ENCODE measurements at places on chromosomes 3 and 15.
A peak's percentile ranks its signal among the peaks of the same experiment; 100 is the strongest.

GRCh38 chr15:62087671-62088352 is 21.0 kb downstream of the C2CD4A start:
- peak; percentile 20 for DNase-seq

- no peak for DNase-seq
Observed at GRCh38 chr3:24741506-24741905, 246.9 kb upstream of the THRB start.

DNA sequence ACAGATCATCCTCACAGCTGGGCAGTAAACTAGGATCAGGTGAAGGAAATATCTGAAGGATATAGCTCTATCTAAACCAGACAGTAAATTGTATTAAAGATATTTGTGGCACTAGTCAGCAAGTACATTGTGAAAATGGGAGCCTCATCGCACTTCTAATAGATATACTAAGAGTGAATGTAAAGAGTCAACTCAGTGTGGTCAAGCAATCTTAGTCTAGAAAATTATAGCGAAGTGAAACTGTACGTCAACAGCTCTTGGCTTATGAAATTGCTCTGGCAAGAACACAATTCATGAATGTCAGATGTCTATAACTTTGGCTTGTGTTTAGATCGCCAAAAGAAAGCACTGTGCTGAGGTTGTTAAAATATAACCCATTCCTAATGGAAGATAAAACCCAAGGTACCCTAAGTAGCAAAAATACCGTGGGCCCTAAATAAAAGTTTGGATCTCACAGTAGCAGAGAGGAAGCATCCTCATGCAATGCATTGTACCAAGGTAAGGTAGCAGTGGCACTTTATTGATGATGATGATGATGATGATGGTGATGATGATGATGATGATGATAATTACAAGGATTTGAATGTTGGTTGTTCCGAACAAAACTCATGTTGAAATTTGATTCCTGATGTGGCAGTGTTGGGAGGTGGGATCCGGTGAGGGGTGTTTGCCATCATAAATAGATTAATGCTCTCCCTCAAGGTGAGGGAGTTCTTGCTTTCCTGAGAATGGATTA is 228.5 kb downstream of the UNC13C start:
- DNase-seq = no peak

- DNase-seq = no peak
Observed at GRCh38 chr15:67524235-67524634, 3.3 kb downstream of the C15orf61 start.

DNA sequence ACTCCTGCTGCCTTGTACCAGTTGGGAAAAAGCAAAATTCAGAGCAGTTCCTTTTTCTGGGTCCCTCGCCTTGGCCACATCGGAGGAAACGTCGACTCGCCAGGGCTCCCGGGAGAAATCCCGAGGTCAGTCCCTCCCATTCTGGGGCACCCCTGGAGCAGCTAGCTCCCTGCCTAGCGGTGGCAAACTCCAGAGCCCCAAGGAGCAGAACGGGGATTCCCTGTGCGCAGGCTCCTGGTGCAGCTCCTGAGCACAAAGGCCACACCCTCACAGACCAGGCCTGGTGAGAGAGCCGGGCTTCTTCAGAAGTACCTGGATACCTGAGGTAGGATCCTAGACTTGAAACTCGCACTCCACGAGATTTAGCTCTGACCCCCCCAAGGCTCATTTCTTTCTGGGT is 2.6 kb downstream of the LRRC3B start:
- DNase-seq = no peak

- peak; percentile 21 for DNase-seq
Observed at GRCh38 chr3:155871746-155872158, 1.3 kb downstream of the GMPS start.

GRCh38 chr15:67741308-67741707 is 84.0 kb upstream of the SKOR1 start:
- DNase-seq = no peak

- DNase-seq = no peak
Observed at GRCh38 chr3:174202116-174202515, 657.0 kb upstream of the NAALADL2 start.

DNA sequence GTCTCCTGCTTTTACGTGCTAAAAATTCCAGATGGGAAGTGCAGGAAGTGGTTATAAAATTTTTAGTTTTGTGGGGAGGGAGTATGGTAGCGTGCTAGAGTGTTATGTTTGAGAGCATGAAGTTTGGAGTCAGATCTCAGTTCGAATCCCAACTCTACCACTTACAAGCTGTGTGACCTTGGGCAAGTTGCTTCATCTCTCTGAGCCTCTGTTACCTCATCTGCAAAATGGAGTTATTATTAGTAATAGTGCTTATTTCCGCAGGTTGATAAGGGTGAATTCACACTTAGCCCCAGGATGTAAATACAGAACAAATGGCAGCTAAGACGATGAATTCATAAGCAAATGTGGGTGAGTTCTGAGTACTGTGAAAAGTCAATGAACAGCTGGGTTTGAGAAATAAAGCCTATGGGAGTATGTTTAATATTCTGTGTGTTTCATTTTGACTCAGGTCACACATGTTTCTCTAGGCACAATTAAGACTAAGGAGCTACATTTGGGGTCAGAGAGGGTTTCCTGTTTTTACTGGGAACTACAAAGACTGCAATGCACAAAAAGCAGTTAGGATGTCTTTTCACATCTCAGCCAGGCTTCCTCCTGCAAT is 73.1 kb upstream of the FEZF2 start:
- no peak for DNase-seq

GRCh38 chr15:32669896-32670611 is 28.5 kb downstream of the SCG5 start:
- DNase-seq = no peak

DNA sequence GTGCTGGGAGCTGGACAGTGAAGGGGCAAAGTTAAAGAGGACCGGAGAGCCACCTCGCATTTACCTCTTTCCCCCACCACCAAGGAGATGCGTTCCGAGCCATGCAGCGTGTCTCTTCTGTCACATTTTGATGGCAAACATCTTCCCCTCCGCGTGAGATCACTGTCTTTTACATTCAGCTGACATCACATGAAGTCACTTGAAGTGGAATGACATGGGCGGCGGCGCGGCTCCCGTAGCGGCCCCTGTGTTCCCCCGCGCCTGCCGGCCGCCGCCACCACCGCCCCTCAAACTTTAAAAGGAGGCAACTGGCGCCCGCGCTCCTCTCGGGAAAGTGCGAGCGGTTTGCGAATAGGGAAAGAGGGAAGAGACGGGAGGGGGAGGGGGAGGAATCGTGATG is at the start of gene FEZF2:
TSS of gene FEZF2 (minus strand) at position 336 of the 400 bp plus-strand sequence. CDS start 682 bp downstream, outside the sequence.
- no peak for DNase-seq

- DNase-seq = no peak
Observed at GRCh38 chr15:66565141-66565641, 607 bp downstream of the LCTL start.

DNA sequence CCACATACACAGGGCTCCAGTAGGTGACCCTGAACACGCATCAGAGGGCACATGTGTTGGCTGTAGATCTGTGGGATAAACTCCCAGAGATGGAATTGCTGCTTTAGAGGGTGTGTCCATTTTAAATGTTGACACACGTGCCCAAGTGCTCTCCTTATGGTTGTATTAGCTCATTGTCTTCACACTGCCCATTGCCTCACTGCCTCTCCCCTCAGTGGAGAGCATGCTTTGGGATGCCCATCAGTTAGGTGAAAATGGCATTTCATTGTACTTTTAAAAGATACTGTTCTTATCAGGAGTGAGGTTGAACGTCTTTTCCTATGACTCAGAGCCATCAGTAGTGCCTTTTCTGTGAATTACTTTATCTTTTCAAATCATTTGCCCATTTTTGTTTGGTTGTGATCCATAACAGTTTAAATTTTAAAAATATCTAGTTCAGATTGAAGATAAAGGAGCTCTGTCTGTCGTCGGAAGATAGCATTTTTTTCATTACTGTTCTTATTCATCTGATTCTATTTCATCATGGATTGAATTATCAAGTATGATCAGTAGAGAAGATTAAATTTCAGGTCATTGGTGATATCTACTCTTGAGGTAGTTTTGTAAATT is 120.7 kb downstream of the CHDH start:
- DNase-seq = no peak

- DNase-seq = no peak
Observed at GRCh38 chr3:128922804-128923459, 43.5 kb downstream of the ACAD9 start.

- DNase-seq = no peak
Observed at GRCh38 chr3:38139652-38140051, 1.2 kb downstream of the MYD88 start.

DNA sequence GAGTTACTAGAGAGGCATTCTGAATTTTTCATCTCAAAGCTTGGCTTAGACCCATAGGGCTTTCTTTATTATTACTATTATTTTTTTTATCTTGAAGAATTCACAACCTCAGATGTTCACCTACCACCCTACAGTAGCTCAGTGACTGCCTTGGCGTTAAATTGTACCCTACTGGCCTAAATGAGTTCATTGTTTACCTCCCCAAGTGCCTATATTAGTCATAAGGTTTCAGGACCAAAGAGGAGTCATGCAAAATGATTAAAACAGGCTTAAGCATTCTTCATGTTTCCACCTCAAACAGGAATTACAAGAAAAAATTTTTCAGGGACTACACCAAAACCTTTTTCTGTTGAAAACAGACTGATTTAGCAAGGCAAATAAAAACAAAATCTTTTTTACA is 751.5 kb downstream of the SQOR start:
- DNase-seq = no peak

- no peak for DNase-seq
Observed at GRCh38 chr3:155001289-155002010, 78.7 kb upstream of the MME start.

- DNase-seq = no peak
Observed at GRCh38 chr3:107426223-107426622, 49.0 kb downstream of the CCDC54 start.

- no peak for DNase-seq
Observed at GRCh38 chr3:171236265-171237008, 209.9 kb upstream of the SLC2A2 start.

- DNase-seq = no peak
Observed at GRCh38 chr3:62414786-62415185, 41.4 kb upstream of the FEZF2 start.

DNA sequence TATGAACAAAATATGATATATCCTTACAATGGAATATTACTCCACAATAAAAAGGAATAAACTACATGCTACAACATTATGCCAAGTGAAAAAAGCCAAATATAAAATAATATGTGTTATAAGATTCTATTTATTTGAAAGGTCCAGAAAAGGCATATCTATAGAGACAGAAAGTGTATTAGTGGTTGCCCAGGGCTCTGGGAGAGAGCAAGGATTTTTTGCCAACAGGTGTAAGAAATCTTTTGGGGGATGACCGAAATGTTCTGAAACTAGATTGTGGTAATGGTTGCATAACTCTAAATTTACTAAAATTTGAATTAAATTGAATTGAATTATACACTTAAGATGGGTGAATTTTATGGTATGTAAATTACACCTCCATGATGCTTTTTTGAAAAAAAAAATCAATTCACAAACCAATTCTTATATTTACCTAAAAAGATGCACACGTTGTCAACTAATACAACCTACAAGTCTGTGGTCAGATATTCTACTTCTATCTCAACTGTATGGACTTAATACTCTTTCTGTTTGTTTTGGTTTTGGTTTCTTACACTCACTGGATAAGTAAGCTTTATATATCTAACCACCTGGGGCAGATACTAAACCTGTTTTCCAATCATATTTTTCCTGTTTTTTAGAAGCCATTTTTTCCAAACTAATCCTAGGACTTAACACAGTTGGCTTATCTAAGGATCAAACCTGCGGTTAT is 75.8 kb downstream of the FBN1 start:
- DNase-seq = no peak

DNA sequence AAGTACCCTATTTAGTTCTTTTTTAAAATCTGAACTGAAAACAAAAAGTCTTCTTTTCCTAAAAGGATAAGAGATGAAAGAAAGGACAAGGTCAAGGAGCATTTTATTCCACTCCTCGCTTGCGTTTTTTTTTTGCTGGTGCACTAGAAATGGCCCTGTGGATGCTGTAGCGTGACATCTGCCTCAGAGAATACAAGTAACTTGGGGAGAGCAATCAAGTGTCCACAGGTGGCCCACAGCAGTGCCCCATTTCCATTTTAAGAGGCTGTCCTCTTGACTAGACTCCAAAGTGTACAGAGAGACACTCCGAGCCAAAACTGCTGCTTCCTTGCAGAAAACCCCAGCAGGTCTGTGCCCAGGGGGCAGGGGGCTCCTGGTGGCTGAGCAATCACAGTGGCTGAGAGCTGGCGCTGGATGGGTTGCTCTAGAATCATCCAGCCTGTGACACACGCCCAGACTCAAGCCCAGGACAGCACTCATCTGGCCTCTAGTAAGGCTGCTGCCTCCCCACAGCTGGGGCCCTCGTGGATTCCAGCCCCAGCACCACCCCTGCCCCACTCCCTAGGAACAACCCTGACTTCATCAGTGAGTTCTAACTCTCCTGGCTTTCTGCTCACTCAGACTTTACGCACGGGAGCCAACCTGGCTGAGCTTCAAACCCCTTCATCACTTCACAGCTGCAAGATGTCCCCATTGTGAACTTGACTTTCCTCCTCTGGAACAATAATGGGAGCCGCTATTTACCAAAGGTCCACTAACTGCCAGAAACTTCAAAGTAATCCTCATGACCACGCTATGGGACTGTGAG is 71.1 kb upstream of the SPATA12 start:
- no peak for DNase-seq

GRCh38 chr15:78317145-78317836 is 17.9 kb upstream of the SKIC8 start:
- no peak for DNase-seq

DNA sequence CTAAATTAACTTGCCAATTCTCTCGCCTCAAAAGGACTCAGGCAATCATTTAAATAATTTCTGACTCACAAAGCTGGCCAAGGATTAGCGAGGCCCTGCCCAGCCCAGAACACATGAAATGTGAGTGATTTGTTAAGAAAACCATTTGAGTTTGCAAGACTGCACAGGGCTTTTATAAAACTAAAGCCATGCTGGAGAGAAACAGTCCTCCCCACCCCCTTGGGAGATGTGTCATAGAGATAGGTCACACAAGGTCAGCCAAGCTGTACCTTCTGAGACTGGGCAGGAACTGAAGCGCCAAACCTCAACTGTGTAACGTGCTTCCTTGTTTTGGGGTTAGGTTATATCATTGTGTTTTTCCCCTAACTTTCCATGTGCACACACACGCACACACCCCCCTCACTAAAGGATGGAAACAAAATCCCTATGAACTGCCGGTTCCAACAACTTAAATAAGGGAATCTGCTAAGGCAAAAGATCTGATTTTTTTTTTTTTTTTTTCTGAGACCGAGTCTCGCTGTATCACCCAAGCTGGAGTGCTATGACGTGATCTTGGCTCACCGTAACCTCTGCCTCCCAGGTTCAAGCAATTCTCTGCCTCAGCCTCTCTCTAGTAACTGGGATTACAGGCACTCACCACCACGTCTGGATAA is 8.1 kb downstream of the SPATA12 start:
- peak; percentile 89 for DNase-seq
